ENCODE measurements at places on chromosomes 16 and 17.
A peak's percentile ranks its signal among the peaks of the same experiment; 100 is the strongest.

DNA sequence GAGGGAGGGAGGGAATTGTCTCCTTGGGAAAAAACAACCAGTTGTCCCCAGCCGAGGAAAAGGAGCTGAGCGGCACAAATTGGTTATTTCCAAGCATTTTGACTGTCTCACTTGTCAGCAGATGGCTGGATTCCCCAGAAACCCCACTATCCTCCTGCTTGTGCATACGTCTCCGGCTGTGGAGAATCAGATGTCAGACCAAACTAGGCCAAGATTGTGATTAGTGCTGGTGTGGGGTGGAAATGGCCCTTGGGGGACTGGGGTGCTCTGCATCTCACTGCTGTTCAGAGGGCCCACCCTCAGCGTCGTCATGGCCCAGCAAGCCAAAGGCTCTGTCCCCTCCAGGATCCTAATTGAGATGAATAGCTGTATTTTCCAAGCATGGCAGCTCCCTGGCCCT is 131.7 kb upstream of the HSBP1 start:
- peak; percentile 2 for DNase-seq

DNA sequence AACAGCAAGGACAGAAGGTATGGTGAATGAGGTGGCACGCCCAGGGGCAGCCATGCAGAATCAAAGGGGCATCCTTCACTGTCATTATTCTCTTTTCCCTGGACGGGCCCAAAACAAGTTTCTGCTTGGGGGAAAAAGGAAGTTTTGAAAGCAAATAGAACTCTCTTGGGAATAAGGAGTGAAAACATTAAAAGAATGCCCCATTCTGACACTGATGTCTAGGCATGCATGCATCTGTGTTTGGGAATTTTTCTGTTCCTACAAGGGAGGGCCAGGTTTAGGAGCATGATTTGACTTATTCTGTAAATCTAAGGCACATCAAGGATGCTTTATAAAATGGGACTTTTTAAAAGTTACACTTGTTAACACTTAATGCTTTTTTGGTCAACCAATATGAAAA is 34.3 kb upstream of the SLC12A3 start:
- no peak for DNase-seq

DNA sequence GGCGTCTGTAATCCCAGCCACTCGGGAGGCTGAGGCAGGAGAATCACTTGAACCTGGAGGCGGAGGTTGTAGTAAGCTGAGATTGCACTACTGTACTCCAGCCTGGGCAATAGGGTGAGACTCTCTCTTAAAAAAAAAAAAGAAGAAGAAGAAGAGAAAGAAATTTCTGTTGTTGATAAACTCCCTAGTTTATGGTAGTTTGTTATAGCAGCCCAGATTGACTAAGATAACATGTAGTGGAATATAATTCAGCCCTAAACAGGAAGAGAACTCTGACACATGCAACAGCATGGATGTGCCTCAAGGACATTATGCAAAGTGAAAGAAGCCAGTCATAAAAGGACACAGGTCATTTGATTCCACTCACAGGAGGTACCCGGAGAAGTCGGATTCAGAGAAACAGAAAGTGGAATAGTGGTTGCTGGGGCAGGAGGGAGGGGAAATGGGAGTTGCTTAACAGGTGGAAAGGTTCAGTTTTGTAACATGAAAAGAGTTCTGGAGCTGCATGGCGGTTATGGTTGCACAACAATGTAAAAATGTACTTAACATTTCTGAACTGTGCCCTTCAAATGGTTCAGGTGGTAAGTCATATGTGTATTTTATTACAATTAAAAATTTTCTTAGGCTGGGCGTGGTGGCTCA is 26.0 kb upstream of the PRM1 start:
- no peak for DNase-seq

DNA sequence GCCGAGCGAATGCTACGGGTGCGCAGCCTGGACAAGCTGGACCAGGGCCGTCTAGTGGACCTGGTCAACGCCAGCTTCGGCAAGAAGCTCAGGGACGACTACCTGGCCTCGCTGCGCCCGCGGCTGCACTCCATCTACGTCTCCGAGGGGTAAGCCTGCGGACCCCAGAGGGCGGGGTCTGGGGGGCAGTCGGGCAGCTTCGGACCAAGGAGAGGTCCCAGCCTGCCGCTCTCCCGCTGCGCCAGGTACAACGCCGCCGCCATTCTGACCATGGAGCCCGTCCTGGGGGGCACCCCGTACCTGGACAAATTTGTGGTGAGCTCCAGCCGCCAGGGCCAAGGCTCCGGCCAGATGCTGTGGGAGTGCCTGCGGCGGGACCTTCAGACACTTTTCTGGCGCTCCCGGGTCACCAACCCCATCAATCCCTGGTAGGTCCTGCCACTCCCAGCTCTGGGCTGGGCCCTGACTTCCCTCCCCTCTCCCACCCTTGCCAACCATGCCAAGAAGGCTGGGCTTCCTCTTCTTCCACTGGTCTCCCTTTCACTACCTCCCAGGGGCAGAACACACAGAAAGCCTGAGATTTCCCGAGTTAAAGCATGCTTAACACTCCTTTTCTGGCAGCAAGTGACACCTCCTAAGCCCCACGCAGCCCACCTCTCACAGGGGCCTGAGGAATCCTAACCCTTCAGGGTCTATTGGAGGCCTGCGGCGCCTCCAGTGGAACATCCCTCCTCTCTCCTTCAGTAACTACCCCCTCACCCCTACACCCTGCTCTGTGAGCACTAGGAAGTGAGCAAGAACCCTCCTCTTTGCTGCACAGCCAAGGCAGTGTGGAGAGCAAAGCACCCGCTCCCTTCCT is 3.2 kb downstream of the NAGS start:
- no peak for DNase-seq

- no peak for DNase-seq
Measured at GRCh38 chr17:36632916-36633771, 31.8 kb downstream of the MRM1 start.

DNA sequence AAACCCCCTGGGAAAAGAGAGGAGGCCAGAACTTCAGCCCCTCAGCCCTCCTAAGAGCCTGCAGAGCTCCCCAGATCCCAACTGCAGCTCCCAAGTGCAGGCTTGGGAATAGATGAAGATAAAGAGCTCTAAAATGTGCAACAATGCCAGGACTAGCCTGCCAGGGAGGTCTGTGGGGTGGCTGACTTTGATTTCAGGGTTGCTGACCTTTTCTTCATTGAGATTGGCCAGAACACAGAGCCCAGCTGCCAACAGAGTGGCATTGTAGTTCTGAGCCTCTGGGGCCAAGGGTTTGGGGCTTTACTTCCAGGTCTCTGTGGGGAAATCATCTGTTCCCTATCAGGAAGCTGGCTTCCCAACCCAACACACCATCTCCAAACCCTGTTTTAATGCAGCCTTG is 120.6 kb downstream of the COPRS start:
- DNase-seq, result no peak

DNA sequence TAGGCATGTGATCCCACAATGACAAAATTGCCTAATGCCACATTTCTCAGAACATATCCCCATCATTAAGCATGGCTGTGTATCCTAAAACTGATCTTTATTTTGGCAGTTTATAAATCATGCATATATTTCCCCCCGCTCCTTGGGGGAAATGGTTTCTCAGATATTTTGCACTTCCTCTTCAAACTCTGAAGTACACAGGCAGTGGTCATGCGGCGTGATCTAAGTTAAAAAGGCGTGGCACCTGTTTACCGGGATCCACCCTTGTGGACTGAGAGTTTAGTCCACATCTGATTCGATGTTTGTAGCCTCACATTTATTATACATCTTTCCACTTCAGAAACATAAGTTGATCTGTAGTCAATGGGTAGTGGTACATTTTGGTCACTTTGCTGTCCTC is 51.4 kb downstream of the USP10 start:
- DNase-seq, result no peak

DNA sequence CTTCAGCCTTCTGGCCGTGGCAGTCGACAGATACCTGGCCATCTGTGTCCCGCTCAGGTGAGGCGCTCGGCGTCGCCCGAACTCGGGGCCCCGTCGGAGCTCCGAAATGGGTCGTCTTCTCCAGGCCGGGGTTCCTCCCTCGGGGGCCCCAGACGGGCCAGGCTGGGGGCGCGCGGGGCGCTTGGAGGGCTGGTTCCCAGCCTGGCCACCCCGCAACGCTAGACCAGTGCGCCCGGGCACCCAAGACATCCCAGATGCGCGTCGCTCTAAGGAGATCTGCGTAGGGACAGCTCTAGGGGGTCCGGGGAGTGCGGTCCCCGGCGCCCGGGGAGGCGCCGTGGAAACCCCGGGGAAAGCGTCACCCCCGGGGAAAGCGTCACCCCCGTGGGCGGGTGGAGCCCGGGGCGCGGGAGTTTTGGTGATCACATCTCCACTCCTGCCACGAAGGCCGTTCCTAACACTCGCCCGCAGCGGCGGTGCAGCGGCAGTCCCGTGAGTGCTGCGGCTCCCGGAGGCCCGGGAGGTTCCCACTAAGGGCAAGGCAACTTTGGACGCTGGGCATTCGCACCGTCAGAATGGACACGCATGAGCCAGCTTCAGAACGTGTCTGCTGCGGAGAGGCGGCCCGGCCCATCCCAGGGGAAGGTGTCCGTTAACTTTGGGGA is 729 bp downstream of the ADORA2B start:
- DNase-seq, result no peak

GRCh38 chr16:75627851-75628250 is 4.8 kb upstream of the ADAT1 start:
- no peak for DNase-seq

GRCh38 chr17:35726953-35727460 is 4.4 kb upstream of the RASL10B start:
- no peak for DNase-seq

GRCh38 chr17:310111-311010 is 42.2 kb downstream of the RPH3AL start:
- no peak for DNase-seq

GRCh38 chr16:49598383-49599170 is 225.0 kb downstream of the C16orf78 start:
- no peak for DNase-seq

DNA sequence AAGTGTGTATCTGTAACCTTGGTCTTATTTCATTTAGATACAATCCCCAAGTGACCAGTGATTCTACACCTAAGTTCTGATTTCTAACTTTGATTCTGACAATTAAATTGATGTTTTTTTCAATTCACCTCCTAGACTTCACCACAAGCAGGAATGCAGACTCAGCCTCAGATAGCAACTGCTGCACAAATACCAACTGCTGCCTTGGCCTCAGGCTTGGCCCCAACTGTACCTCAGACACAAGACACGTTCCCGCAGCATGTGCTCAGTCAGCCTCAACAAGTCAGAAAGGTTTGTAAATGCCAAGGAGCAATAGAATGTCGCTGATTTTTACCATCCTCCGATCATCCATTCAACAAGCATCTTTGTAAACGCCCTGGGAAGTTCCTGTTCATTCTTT is 177.7 kb downstream of the MRTFB start:
- DNase-seq, result no peak

DNA sequence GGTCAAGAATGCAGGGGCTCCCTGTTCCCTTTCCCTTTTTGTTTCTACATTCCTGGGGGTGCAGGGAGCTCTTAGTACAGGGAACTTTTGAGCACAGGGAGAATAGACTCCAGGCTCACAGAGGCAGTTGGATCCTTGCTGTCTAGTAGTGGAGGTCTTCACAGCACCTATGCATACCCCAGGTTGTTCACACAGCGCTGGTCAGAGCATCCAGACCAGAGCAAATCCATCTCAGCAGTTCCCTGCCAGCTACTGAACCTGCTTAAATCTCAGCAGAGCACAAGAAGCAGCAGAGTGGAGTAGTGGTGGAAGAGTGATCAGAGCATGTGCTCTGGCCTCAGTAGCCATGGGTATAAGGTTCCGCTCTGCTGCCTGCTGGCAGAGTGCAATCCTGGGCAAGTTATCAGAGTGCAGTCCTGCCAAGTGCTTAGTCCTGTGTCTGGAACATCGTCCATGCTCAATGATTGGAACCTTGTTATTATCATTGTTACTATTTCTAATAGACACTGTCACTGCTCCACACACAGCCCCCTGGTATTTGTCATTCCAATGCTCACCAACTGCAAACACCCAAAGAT is 220.4 kb downstream of the CBLN1 start:
- DNase-seq, result no peak

- no peak for DNase-seq
Measured at GRCh38 chr17:40074871-40075200, 12.1 kb downstream of the THRA start.

GRCh38 chr16:57556941-57557541 is 14.6 kb downstream of the ADGRG5 start:
- no peak for DNase-seq

DNA sequence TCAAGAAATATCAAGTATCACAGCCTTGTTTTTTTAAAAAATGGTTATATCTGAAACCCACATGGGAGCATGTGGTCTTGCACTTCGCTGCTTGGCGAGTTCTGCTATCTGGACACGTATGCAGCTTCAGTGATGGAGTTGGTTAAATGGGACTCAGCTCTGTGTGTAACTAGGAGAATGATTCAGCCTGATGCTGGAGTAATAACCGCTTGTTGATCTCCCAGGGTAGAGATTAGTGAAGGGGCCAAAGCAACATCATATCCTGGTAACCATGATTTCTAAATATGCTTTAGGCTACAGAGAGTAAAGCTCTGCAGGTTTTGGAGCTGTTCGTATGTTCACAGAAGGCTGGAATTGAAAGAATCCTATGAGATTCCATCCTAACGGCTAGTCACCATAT is 63.2 kb downstream of the IQCK start:
- peak; percentile 89 for DNase-seq

GRCh38 chr16:23104032-23104955 is 45.0 kb downstream of the USP31 start:
- no peak for DNase-seq

GRCh38 chr16:426115-426905 is 861 bp downstream of the RAB11FIP3 start:
- DNase-seq, result no peak

DNA sequence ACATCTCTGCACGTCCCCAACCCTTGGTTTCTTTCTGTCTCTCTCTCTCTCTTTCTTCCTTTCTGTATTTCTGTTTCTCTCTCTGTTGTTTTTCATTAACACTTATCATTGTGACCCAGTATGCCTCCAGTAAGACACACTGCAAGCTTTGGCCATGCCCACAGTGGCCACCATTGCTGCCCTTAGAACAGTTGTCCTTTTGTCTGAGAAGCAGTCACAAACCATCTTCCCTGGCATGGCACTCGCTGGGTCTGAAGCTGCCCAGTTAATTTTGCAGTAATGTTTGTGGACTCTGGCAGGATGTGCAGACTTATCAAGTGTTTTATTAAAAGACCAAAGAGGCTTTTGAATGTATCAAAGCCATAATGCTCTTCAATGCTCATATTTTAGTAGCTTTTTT is 146.9 kb downstream of the MSI2 start:
- no peak for DNase-seq

DNA sequence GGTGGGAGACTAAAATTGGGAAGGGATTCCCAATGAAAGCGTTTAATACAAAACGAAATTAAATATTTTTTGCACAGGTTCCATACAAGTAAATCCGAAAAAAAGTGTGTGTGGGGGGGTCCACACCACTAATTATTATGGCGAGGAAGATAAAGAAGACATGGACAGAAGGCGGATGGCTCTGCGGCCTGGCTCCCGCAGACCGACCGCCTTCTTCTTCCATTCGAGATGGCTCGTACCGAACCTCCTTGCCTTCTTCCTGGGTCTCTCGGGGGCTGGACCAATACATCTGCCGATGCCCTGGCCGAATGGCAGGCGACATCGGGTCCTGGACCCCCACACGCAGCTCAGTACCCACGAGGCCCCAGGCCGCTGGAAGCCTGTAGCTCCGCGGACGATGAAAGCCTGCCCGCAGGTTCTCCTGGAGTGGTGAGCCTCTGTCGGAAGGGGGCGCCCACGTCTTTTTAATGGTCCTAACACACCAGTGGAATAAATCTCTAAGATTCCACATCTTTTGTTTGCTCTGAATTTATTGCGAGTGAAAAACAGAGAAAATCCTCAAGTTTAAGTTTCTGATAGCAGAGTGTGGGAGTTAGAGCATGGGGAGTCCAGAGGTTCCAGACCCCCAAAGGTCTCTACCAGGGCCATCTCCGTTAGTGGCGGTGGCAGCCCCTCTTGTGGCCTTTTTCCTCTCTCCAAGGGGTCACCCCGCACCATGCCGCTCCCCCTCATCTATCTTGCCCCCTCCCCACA is 1.4 kb downstream of the PRAC2 start:
- DNase-seq, result peak; percentile 51

All from skin of body (tissue), 3 donors.